NCI-H2171 treated with DMSO at 0.1 percent for 48 hours (cell line): ENCODE measurements at places on chromosomes 2 and 18.

DNA sequence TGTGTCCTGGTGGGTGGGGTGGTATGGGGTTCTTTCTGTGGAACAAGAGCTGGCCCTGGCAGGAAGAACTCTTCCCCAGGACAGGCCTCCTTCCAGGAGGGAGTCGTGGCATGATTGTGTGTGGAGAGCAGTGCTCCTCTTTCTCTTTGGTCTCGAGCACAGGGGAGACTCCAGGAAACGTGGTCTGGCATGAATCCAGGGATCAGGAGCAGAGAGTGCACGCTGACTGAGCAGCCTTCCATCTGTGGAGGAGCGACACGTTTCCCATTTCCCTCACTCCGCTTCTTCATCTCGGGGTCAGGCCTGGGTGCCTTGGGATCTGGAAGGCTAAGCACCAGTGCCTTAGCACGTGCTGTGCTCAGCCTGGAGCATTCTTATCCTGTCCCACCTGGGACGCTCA is 132.0 kb upstream of the HDAC4 start:
- DNase-seq: peak; percentile 46

GRCh38 chr2:24026233-24026632 is 16.3 kb downstream of the MFSD2B start:
- no peak for DNase-seq

GRCh38 chr2:154324601-154325000 is 373.9 kb upstream of the KCNJ3 start:
- DNase-seq: peak; percentile 13

GRCh38 chr2:67950018-67950417 is 112.8 kb downstream of the C1D start:
- no peak for DNase-seq
